Stimulated activated CD8-positive, alpha-beta memory T cell treated with anti-CD3 and anti-CD28 coated beads, Interleukin-15, amount 100 ng/mL, for 4 hours (primary cell): ENCODE measurements at places on chromosomes 11 and 22.

DNA sequence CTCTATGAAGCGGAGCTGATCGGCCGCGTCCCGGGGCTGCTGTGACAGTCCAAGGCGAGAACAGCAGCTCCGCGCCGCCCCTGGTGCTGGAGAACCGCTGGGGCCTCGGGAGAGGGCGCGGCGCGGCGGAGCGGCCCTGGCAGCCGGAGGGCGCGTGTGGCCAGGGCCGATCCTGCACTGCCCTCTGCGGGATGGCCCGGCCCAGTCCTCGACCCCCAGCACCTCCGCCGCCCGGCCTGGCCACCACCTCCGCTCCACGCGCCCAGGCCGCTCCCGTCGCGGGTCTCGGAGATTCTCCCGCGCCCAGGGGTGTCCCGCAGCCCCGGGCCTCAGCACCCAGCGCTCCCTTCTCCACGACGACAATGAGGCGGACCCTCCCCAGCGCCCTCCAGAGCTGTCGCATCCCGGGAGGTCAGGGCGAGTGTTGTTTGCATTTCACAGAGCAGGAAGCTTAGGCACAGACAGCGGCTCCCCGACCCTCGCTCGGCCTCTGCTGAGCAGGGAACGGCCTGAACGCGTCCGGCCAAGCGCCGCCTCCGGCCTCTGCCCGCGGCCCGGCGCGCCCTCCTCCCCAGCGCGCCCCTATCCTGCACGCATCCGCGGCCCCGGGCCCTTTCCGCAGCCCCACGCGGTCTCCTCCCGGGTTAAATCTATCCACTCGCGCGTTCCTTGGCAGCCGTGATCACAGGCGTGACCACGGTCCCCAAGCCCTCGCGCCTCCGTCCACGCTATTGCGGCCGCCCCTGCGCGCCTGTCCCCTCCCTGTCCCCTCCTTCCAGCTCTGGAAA is 109.7 kb downstream of the WNT7B start:
- no peak for DNase-seq

DNA sequence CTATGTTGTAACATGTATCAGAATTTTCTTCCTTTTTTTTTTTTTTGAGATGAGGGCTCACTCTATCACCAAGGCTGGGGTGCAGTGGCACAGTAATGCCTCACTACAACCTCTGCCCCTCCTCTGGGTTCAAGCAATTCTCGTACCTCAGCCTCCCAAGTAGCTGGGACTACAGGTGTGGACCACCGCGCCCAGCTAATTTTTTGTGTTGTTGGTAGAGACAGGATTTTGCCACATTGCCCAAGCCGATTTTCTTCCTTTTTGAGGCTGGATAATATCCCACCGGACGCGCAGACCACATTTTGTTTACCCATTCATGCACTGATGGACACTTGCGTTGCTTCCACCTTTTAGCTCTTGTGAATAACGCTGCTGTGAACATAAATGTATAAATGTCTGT is 97.0 kb downstream of the BRD1 start:
- DNase-seq, result no peak

DNA sequence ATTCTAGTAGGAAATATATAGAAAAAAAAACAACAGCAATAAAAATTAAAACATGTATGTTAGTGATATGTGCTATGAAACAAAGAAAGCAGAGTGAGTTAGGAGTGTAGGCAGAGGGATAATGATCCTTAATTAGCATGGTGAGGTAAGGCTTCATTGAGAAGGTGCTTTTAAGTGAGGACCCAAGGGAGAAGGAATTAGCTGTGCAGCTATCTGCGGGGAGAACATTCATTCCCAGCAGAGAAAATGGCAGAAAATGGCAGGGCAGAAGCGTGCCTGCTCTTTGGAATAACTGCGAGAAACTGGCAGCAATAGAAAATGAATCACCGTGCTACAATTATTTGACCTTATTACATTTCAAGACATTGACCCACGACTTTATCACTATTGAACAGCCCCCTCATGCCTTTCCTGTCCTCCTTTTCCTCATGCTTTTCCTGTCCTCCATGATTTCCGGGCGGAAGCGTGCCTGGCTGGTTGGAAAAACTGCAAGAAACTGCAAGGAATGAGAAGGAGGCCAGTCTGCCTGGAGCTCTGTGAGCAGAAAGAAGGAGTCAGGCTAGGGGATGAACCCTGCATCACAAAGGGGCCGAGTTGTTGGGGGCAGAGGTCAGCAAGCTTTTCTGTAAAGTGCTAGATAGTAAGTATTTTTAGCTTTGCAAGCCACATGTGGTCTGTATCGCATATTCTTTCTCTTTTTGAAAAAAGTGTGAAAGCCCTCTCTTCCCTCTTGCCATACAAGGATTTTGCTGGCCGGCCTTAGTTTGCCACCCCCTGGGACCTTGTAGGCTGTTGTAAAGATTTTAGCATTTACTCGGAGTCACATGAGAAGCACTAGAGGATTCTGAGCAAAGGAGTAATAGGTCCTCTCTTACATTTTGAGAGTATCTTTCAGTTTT is 37.1 kb upstream of the SWAP70 start:
- DNase-seq, result no peak

GRCh38 chr11:32489464-32489863 is 54.1 kb upstream of the WT1 start:
- no peak for DNase-seq

DNA sequence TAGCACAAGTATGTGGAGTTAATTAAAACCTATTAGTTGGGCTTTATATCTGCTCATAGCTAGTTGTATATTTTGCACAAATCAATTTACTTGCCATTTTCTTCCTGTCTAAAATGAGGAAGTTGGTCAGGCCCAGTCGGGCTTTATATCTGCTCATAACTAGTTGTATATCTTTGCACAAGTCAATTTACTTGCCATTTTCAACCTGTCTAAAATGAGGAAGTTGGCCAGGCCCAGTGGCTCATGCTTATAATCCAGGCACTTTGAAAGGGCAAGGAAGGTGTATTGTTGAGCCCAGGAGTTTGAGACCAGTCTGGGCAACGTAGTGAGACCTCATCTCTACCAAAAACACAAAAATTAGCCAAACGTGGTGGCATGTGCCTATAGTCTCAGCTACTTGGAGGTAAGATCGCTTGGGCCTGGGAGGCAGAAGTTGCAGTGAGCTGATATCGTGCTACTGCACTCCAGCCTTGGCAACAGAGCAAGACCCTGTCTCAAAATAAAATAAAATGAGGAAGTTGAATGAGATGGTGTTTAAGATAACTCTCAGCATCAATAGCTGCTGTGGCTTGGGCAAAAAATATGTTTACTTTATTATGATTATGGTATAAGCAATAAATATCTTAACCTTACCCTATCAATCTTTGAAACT is 1558.6 kb upstream of the RAG2 start:
- no peak for DNase-seq
